SJSA1 (cell line): ENCODE measurements at places on chromosomes 6 and 20. TPM values are rescaled to one million over a fixed set of nuclear protein-coding genes. Genes with fewer than 3 reads are reported as not detected.

DNA sequence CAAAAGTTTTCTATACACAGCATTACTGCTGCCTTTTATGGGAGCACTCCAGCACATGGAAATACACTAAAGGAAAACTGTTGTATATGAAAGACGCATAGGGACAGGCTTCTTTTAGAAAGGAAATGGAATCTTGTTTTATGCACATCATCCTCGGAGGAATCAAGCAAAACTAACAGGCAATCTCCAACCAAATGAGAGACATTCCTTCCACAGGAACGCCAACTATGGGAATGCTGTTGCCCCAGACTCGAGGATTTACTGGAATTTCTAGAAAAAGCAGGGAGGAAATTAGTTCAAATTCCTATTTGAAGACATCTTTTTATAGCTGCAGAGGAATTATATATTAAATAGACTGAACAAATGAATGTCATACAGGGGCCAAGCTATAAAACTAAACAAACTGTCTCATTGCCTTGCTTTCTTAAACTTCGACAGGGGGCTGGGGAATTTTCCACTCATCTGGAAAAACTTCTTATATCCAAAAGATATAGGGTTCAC lies 52.2 kb downstream of the LYRM4 start:
- DNase-seq, result peak; percentile 40

DNA sequence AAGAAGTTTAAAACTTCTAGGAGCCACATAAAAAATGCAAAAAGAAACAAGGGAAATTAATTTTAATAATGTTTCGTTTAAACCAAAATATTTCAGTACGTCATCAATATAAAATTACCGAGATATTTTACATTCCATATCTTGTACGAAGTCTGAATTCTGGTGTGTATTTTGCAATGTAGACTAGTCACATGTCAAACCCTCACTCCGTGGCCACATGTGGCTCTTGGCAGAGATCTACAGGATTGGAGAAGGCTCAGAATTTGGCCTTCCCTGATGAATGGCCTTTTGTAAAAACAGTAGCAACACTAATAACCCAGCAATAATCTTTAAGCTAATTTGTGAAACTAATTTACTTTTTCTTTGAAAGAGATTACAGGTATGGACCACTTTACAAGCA lies 217.1 kb downstream of the PRL start:
- no peak for DNase-seq

DNA sequence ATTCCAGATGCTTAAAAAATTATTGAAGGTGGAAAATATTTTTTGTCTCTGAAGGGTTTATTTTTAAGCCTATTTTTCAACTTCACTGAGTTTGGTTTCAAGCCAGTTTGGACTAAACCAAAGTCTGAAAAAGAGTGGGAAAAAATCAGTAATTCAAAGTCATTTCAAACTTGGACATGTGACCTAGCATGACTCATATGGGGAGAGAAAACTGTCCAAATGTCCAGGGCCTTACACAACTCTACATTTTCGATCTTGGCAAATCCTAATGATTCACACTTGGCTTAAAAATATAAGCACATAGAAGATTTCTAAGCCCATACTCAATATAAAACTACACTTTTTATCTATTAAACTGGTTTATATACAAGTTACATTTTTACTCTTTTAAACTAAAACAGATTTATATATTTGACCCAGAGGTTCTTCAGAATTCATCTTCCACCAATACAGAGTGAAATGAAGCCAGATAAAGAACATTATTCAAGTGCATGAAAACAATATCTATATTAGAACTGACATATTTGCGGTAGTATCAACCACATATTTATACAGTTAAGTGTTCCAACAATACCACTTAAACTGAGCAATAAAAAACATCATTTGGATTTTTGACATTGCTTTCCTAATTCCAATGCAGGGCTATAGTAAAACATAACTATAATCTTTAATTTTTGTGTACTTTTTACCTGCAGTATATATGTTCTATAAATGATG lies 110.3 kb upstream of the TCF21 start:
- no peak for DNase-seq

DNA sequence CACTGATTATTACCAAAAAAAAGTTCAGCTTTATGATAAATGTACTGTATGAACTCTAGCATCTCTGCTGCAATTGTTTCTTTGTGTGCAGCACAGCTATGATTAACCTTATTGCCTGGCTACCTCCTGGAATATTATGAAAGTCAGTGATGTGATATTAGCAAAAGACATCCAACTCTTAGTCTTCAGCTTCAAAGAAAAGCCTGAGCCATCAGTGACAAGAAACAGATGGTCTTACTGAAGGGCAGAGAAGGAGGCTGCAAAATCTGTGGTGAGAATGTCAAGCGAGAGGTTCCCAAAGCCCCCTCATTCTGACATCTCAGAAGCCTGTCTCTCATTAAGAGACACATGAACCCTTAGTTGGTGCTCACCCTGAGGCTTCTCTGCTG lies 89.4 kb upstream of the TNFAIP3 start:
- DNase-seq, result no peak

DNA sequence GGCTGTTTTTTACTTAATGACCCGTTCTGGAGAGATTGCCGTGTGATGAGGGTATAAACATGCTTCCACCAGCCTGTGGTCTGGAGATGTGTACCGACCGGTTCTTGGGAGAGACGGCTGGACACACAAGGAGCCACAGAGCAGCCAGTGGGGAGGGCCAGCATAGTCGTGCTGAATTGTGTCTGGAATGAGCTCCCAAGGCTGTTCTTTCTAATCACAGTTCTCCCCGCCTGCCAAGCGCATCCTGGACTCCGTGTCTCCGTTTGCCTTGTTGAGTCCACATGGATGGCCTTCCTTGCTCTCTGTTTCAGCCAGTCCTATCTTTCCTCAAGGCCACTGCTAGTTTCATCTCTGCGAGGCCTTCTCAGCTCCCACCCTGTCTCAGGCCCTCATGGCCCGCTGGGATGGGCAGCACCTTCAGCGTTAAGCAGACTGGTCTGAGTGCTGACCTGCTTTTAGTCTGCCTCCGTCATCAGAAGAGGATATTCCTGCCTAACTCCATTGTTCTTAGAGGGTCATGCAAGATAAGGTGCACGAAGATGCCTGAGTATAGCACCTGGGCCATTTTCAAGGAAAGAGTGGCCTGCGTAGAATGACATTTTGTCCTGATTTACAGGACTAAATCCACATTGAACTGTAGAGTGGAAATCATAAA lies 20.6 kb downstream of the MANBAL start:
- DNase-seq, result no peak

GRCh38 chr6:107272246-107272645 lies 156.9 kb upstream of the BEND3 start:
- DNase-seq, result no peak

- DNase-seq, result no peak
Measured at GRCh38 chr6:42275376-42276033, 57.8 kb upstream of the MRPS10 start.

DNA sequence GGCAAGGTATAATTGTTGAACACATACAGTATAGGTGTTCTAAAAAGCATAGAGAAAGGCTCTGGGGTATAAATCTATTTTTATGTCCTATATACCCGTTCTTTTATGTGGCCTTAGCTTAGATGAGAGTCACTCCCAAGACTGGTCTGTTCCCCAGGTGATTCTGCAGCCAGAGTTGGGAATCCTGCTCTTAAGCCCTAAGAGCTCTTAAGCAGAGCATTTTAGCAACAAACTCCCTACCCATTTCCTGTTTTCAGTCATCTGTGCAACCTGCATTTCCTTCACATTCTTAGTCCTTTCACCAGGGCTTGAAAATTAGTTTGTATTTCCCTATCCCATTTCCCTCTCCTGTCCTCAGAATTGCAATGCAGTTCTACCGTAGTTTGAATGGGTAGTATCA lies 166.1 kb downstream of the HS3ST5 start:
- DNase-seq, result no peak

DNA sequence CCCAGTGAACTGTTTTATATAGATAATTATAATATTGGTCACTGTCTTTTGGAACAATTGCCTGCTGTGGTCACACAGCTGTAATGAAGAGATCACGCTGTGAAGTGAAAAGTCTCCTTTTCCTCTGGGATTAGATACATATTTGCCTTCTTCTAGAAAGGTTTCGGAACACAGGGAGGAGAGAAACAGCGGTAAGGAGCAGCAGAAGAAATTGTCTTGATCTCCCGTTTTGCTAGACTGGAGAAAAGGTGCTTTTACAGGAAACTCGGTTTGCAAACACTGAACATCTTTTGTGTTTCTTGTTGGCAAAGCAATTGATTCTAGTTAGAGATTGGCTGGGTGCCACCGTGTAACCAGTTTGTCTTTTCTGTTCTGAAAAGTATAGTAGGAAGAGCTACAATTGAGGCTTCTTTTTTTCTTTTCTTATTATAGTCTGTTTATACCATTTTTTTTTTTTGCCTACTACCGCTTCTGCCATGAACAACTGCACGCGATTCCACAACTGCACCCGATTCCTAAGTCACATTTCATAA lies 404.1 kb upstream of the ID4 start:
- no peak for DNase-seq

- DNase-seq, result no peak
Measured at GRCh38 chr20:50678169-50678898, 13.0 kb downstream of the RIPOR3 start.

DNA sequence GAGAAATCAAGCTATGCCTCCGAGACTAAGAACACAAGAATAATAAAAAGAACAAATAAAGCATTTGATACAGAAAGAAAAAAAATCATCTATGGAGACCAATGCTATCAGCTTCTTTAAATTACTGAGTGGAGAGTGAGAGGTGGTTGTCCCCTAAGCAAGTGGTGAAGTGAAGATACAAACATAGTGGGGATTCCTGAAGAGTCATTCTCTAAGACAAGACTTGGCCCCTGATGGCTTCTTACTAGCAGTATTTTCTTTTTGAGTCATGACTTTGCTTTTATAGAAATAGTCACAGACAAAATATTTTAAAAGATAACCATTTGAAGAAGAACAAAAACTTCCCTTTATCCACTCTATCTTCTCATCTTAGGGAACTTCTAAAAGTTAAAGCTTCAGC lies 261.4 kb upstream of the PRDM1 start:
- no peak for DNase-seq

Gene LEMD2
- 78.7 and 92.9 TPM in 2 replicates for total RNA-seq

Gene DLL1
- 0.03 TPM in 1 of 2 replicates, not detected in the other for total RNA-seq

Gene TBC1D22B
- 4.4 and 6.6 TPM in 2 replicates for total RNA-seq

Gene PTCRA
- not detected in 2 replicates for total RNA-seq
